ENCODE measurements at places on chromosomes 3 and 15.

DNA sequence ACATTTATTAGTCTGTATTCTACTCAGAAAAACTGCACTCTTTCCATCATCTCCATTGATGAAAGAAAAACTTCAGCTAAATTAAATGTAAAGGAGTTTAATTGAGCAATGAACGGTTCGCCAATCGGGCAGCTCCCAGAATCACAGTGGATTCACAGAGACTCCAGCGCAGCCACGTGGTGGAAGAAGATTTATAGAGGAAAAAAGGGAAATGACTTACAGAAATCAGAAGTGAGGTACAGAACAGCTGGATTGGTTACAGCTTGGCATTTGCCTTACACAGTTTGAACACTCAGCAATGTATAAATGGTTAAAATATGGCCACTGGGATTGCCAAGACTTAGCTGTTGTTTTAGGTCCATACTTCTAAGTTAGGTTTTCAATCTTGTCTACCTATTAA lies 2.8 kb upstream of the SUCLG2 start:
- DNase-seq = no peak

DNA sequence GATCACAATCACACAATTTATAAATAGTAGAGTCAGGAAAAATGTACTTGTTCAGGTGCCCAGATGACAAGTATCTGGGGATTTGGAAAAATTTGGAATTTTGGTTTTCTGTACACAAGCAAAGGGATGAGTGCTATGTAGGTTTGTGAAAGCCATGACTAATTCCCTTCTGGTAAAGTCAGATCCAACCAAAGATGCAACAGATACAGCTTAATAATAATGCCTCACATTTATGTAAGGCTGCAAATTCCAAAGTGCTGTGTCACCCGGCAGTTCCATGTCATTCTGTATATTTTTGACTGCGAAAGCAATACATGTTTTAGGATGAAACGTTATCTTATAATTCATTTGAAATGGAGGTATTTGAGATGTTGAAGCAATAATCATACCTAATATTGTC lies 102.7 kb upstream of the AGBL1 start:
- no peak for DNase-seq

- DNase-seq = no peak
Measured at GRCh38 chr15:74042603-74043424, 39.5 kb downstream of the GOLGA6A start.

- no peak for DNase-seq
Measured at GRCh38 chr3:140586311-140586710, 91.6 kb upstream of the TRIM42 start.

DNA sequence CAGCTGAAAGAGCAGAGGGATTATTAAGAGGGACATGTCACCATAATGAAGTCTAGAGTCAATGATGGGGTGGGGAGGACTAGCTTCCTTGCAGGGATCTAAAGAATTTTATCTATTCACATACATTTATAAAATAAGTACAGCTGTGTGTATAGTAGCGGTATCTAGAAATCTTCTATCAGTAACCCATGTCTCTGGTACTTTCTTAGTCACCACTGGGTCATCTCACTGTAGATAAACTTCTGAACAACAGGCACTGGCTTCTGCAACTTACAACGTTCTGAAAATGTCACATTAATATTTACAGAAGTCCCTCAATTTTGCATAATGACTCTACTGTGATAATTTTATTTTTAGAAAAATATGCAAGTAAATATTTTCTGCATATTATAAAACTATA lies 401.7 kb downstream of the TBC1D5 start:
- DNase-seq = no peak

DNA sequence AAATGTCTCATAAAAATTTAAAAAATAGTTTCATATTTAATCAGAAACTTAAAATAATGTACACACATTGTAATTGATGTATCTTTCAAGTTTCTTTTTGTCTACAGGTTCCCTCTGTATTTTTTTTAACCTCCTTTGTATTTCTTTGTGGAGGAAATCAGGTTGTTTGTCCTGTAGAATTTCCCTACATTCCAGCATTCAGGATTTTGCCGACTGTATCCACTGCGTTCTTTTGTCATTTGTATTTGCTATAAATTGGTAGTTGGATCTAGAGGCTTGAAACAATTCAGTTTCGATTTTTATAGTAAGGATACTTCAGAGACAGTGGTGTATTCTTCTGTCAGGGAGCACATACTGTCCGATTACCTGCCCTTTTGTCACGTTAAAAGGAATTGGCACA lies 367.2 kb downstream of the SOX2 start:
- no peak for DNase-seq

GRCh38 chr3:132038198-132038825 lies 3.5 kb upstream of the CPNE4 start:
- peak; percentile 13 for DNase-seq

DNA sequence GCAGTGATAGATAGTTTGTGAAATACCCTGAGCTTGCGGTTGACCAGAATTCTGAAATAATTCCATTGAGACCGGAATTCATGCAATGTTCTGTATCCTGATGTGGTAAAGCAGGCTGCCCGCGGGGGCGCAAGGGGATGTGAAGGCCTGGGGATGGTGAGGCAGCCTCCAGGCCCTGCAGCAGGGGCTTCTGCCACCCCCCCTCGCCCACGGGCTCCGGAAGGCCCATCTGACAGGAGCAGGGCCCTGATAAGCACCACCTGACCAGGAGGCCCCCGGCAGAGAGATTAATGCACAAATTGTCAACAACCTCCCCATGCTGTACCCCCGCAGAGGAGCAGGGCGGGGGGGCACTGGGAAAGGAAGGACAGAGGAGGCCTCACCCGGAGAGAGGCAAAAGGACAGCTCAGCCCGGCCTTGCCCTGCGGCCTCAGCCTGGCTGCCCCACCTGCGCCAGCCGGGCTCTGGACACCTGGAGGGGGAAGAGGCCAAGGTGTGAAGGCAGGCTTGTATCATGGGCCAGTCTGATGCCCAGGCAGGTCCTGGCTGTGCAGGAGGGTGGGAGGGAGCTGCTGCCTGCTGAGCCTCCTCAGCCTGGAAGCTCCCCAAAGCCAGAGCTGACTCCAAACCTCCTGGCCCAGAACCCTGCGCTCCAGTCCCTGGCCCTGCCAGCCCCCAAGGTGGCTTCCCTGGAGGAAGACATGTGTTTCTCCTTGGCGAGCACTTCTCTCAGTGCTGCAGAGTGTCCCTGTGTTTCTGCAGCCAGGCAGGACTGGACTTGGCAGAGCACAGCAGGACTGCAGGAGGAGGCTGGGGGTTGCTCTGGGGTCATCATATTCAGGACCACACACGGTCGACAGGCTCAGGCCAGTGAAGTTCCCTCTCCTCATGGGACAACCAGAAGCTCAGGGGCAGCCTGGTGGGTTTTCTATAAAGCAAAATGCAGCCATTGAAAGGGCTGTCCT lies 46.5 kb downstream of the RPN1 start:
- no peak for DNase-seq

DNA sequence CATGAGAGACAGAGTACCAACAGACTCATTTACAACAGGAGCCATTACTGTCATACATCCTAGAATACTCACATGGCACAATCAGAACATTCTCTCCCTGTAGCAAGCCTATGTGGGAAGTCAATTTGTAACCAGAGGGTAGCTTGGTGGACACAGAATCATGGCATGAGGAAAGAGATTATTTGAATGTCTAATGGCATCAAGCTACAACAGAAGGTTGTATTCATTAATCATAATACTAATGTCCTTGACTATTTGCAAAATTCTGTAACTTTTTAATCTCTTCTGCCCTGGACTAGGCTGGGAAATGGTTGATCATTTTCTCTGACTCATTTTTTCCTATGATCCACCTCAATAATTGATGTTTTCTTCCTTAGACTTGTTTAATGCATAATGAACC lies 345.2 kb upstream of the IL12A start:
- no peak for DNase-seq

- peak; percentile 24 for DNase-seq
Measured at GRCh38 chr3:9036404-9037131, 73.3 kb upstream of the RAD18 start.

GRCh38 chr3:176395240-176395639 lies 802.0 kb downstream of the TBL1XR1 start:
- no peak for DNase-seq

DNA sequence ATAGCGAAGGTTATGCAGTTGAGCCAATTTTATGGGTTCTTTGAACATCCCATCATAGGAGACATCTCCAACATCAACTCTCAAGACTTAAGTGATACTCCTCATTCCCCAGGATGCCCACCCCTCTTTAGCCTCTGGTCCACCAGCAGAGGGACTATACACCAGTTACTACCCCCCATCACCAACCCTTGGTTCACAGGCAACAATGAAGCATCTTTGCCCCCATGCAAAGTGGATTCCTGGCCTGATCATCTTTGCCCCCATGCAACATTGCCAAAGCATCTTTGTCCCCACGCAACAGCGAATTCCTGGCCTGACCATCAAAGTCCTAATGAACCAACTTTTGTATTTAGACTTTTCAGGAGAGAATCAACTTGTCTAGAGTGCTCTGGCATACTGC lies 19.1 kb downstream of the GPR15 start:
- DNase-seq = no peak

DNA sequence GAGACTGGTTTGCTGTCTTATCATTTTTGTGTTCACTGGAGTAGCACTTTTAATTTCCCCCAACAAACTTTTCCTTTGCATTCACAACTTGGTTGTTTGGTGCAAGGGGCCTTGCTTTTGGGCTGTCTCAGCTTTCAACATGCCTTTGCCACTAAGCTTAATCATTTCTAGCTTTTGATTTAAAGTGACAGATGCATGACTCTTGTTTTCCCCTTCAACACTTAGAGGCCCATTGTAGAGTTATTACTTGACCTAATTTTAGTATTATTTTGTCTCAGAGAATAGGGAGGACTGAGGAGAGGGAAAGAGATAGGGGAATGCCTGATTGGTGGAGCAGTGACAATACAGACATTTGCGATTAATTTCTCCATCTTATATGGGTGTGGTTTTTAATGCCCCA lies 340.1 kb upstream of the MANF start:
- no peak for DNase-seq

GRCh38 chr15:87804451-87804850 lies 452.1 kb downstream of the NTRK3 start:
- DNase-seq = no peak

- DNase-seq = no peak
Measured at GRCh38 chr3:14539384-14539741, 779 bp downstream of the GRIP2 start.

DNA sequence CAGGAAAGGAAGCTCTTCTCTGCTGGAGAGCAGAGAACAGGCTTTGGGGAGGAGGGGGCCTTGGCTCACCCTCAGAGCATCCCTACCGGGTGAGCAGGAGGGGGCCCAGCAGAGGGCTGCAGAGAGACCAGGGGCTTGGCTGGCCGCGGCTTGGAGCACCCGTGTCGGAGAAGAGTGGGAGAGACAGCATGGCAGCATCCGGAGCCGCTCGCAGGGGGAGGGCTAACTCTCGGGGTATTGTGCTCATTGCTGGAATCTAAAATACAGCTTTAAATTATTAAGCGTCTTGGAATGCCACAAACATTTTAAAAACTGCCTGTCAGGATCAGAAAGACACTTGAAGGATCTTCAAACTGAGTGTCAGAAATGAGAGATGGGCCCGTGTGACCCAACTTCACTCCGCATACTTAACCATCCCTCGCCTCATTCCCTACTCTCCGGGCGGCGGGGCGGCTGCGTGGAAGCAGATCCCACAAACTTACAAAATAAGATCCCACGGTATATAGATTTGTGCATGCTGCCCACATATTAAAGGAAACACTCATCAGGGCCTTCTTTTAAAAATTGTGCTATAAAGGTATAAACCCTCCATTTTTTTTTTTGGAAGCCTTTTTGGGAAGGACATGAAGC lies 53.9 kb downstream of the EIF4E3 start:
- DNase-seq = no peak

GRCh38 chr3:55554634-55555425 lies 67.7 kb upstream of the WNT5A start:
- DNase-seq = no peak

DNA sequence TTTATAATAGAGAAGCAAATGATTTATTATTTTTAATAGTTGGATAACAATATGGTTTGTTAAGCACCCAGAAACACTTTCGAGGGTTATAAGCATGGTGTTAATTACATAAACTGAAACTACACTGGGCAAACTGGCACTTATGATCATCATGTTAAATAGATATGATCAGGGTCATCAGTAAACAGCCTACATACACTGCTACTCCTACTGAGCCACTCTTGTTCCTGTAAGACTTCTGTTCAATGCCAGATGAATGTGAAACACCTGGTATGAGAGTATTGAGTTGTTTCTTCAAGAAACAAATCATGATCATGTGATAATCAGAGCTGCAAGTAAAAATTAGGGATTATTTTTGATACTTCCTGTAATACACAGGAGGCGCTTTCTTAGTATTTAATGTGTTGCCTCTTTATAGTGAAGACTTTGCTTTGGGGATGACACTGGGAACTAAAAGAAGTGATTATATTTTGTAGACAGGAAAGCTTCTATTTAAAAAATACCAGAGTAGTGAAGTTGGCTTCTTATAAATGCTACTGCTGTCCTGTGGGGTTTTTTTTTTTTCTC lies 32.3 kb upstream of the UTS2B start:
- DNase-seq = no peak

GRCh38 chr3:46889381-46890110 lies 12.0 kb downstream of the PTH1R start:
- no peak for DNase-seq
